Activated B cell treated with CpG ODN at 0.5 μM for 24 hours (primary cell): ENCODE measurements at places on chromosomes 7 and 10.
A peak's percentile ranks its signal among the peaks of the same experiment; 100 is the strongest.

GRCh38 chr7:154613811-154614210 lies 389.1 kb downstream of the PAXIP1 start:
- DNase-seq: no peak

DNA sequence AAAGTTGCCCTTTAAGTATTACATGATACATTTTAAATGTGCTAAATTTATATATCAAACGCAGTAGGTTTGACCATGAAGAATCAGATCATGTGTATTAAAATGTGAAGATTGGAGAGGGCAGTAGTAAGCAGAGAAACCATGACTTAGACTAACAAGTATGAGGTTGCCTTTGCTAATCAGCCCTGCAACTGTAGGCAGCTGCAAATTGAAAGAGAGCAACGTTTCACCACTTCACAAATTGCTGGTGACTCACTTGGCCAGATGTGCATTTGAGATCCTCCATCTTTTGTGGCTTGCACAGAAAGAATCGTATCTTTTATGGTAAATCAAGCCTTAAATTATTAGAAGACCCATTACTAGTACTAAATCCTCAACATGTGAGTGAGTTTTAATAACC lies 10.1 kb upstream of the SEMA3A start:
- no peak for DNase-seq

DNA sequence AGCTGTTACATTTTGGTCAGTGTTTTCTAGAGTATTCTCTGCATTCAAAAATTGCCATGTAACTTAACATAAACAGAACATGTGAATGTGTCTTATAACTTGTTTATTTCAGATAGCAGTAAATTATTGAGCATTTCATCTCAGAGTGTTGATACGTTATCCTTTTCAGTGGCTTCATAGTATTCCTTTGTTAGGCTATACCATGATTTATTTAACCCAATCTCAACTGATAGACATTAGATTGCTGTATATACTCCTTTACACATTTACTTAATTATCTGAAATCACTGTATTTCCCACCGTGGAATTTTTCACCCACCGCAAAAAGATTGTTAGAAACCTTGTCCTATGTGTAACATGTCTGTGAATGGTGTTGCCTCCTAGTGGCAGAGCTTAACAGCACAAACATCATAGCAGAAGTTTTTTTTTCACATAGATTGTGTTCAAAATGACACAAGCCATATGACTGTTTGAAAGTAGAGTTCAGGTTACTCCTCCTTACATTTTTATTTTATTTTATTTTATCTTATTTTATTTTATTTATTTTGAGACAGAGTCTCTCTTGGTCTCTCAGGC lies 21.4 kb downstream of the SLF2 start:
- no peak for DNase-seq

- no peak for DNase-seq
Observed at GRCh38 chr7:2114052-2114451, 118.7 kb downstream of the MAD1L1 start.

DNA sequence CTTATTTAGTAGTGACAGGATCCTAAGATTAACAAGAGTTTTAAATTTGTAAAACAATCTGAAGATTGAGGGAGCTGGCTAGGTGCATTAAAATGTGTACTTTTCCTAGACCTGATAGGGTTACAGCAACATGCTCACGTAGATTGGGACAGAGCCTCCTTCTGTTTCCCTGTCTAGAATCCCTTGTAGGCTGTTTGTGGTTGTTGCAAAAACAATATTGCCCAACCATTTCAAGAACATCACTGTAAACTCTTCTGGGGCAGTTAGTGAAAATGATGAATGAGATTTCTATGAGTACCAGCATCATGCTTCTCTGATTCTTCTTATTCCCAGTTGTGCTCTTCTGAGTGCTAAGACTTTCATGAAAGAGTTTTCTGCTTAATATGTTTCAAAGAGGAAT lies 14.7 kb upstream of the CPED1 start:
- DNase-seq: no peak

GRCh38 chr7:20331910-20332813 lies 1.5 kb downstream of the ITGB8 start:
- no peak for DNase-seq

GRCh38 chr7:157386979-157387800 lies 50.4 kb downstream of the DNAJB6 start:
- peak; percentile 52 for DNase-seq

- no peak for DNase-seq
Observed at GRCh38 chr7:101747879-101748345, 69.5 kb upstream of the CUX1 start.

DNA sequence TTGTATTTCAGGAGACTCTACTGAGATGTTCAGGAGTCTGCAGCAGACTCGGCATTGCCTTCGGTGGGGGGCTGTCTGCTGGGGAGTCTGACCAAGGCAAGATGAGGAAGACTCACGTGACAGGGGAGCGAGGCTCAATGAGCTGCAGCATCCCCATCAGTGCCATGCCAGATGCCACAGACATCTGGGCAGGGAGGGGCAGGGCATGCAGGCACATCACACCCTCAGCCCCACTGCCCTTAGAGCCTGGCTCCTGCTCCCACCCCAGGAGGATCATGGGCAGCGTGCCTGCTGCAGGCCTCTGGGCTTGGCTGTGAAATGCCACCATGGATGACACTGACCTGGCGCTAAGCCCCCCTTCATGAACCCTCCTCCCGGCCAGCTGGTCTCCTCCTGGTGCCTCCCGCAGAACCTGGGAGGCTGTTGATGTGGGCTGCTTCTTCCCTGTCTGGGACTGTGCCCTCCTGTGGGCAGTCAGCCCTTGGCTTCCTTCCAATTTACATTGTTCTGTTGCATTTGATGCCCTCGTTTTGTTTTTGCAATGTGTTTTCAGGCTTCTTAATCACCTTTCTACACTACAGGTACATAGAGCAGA lies 235.0 kb downstream of the PAXIP1 start:
- DNase-seq: no peak

GRCh38 chr7:101790566-101791293 lies 26.7 kb upstream of the CUX1 start:
- DNase-seq: no peak

DNA sequence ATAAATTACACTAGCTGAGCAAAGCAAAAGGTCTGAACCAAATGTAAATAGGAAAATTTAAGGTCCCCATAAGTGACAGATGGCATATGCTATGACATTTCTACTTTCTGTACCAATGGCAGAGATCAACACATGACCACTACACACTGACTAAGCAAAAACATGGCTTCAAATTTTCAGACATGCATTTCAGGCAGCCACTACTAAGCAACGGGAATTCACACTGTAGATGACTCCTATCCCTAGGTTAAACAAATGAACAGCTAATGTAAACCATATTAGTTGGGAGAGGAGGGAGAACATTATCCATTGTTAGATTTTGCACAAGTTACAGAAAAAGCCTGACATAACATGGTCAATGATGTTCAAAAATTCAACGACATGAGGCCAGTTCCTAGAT lies 11.4 kb upstream of the KIF20B start:
- DNase-seq: no peak

GRCh38 chr10:3102720-3103427 lies 35.5 kb downstream of the PFKP start:
- no peak for DNase-seq

DNA sequence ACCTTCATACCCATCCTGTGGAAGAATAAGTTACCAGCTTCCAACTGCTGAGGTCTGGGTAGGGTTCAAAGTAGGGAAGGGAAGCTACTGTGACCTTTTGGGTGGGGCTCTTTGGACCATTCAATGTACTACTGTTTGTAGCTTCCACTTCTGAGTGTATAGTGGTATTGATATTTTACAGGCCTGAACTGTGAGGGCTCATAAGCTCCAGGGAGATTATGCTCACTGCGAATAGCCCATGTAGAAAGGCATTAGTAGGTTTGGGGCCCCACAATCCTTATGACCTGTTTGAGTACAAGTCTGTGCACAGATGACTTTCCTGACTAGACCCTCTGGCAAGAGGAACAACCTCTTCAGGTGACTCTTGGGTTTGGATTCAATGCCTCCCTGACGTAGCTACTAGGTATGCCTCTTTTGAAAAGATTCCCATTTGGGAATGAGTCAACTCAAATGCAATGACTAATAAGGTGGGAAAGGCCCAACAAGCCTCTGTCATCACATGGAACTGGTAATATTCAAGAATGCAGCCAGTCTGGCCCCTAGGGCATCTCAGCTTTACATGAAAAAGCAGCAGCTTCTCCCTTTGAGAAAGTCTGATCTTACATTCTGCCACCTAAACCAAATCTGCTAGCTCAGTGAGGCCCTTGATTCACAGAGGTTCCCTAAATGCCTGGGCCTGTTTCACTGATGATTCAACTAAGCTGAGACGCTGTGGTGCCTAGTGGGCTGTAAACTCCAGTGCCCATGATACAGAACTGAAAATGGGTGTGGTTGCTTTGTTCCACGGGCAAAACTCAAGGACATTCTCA lies 79.8 kb downstream of the ABI1 start:
- no peak for DNase-seq

DNA sequence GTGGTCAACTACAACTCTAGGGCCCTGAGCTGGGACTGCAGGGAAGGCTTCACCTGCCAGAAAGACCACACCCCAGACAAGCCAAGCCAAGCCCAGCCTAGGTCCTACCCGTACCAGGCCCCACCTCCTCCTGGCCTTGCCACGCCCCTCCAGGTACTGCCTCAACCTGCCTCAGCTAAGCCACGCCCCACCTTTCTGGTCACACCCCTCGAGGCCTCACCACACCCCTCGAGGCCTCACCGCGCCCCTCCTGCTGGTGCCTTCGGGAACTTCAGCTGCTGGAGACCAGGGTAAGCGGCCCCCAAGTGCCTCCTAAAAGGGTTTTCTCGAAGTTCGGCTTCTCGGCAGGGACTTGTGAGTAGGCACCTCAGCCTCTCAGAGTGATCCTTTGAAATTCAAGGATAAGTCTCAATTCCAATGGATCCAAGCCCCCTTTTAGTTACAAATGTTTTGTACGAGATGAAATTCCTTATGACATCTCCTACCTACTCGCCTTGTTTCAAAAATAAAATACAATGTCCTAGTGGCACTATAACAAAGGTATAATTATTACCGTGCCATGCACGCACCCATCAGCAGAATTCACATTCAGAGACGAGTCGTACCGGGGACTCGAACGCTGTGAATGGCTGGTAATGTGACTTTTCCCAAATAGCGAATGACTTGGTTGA lies 171.2 kb downstream of the ARHGAP21 start:
- no peak for DNase-seq

DNA sequence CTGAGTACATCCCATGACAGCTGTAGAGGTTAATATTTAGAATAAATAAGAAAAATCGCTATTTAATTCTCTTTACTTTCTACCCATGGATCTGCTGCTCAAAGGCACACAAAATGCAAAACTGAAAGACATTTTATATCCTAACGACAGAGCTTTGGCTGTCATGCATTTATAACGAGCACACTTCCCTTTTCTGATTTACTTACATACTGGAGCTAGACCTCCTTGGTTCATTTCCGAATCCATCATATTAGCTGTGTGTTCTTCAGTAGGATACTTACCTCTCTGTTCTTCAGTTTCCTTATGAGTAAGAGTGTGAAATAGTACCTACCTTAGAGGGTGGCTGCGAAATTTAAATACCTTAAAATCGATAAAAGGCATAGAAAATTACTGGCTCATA lies 10.9 kb downstream of the CALCR start:
- DNase-seq: no peak

DNA sequence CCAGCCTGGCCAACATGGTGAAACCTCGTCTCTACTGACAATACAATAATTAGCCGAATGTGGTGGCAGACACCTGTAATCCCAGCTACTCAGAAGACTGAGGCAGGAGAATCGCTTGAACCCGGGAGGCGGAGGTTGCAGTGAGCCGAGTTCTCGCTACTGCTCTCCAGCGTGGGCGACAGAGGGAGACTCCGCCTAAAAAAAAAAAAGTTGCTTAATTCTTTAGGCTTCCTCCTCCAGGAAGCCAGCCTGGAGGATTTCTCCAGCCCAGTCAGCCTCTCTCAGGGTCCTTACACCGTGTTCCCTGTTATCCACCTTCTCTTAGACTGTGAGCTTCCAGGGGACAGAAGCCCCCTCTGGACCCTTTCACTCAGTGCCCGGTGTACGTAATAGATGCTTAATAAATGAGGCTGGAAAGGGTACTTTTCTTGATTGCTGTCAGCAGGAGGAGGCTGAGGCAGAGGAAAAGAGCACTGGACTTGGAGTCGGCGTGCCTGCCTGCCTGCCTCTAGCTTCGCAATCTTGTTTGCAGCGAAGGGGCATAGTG lies 16.4 kb upstream of the NODAL start:
- DNase-seq: no peak

DNA sequence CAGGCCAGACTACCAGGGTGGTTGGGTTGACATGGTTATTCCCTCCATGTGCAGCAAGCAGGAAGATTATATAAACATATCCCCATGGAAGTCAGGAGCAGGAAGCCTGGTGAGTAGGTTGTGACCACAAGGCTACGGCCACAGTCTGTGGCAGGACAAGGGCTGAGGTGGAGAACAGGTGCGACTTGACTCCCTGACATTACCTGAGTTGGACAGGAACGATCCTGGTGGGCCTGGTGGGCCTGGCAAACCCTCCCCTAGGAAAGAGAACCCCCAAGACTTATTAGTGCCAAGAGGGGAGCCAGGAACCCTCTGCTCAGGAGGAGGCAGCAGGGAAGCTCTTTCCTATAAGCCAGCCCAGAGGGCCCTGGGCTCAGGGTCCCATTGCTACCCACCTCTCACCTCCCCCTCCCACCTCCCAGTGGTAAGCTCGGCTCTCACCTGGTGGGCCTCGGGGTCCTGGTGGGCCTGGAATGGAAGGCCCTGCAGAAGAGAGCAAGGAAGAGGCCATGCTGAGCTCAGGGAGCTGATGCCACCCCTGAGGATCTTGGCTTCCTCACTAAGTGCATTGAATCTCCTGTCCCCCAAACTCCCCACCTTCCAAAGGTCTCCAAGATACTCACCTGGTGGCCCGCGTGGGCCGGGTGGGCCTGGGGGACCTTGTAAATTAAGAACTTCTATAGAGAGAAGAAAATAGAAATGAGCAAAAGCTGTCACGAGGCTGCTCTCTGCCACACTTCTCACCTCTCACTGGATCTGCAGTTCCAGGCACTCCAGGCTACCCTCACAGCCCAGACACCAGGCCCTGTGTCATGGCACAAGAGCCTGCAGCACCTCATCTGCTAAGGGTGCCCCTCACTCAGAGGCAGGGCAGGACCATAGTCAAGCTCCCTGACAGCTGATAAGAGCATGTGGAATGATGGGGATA lies 44.6 kb downstream of the COL17A1 start:
- no peak for DNase-seq

- DNase-seq: no peak
Observed at GRCh38 chr10:126224967-126225671, 163.2 kb downstream of the ADAM12 start.

DNA sequence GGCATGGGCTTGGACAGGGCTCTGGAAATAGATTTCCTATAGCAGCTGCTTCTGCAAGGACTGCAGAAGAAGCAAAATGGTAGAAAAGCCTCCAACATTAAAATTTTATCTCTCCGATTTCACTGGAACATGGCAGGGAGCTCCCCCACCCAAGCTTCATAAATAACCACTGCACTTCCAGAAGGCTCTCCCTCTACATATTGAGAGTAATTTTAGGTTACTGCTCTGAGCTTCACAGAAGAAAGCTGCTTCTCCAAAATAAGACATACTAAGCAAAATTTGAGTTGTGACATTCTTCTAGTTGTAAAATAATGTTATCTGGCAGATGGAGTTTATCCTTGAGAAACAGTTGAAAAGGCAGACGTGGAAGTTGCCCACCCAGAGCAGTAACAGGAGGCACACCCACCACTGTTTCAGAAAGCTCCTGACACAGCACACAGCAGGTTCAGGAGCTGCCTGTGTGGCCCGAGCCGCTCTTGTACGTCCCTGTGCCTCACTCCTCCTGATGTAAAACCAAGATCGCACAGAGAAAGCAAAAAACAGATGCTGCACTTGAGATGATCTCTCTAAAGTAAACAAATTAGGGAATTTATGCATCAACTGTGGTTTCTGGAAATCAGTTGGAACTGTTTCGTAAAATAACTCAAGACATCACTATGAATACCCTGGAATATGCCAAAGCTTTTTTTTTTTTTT lies 621.0 kb downstream of the PARD3 start:
- DNase-seq: no peak
